ENCODE measurements at places on chromosomes 12 and 14.

GRCh38 chr12:21438643-21439042 is 1.2 kb downstream of the PYROXD1 start:
- DNase-seq: peak; percentile 17

- no peak for DNase-seq
Observed at GRCh38 chr12:127238107-127238506, 1028.9 kb upstream of the TMEM132C start.

GRCh38 chr14:51931308-51931707 is 58.0 kb upstream of the RTRAF start:
- DNase-seq: no peak

DNA sequence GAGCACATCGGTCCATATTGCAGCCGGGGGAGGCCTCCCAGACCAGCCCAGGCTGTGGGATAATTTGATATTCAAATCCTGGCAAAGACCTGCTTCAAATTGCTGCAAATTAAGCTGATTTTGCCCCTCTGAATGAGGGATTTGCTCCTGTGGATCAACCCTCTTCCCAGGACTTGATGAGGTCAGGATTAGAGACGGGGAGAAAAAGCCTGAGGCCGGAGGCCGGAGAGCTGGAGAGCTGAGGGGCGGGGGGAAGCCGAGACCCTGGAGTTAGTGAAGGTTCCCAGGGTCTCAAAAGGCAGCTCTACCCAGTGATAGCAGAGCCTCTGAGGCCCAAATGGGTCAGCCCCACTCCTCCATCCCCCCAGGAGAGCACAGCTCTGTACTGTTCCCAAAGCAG is 17.5 kb upstream of the VSX2 start:
- DNase-seq: no peak

- peak; percentile 18 for DNase-seq
Observed at GRCh38 chr12:53726946-53727309, 324 bp downstream of the CALCOCO1 start.
